ENCODE measurements at places on chromosomes 12 and 14.

GRCh38 chr14:37588667-37588955 is 6.4 kb downstream of the FOXA1 start:
- DNase-seq, result no peak

DNA sequence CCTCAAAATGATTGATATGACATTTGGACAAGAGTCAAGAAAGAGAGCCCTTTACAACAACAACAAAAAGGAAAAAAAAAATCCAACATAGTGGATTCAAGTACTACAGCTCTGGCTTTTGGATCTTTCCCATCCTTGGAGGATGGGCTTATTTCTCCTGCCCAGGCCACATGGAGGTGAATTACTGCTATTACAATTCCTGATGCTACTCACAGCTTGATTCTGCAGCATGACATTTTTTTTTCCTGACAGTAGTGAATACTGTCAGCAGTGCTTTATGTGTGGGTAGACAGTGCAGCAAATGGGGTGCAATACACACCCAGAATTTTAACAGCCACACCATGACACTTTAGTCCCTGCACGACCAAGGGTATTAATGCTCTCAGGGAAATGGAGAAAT is 42.5 kb upstream of the HSP90B1 start:
- DNase-seq, result no peak

DNA sequence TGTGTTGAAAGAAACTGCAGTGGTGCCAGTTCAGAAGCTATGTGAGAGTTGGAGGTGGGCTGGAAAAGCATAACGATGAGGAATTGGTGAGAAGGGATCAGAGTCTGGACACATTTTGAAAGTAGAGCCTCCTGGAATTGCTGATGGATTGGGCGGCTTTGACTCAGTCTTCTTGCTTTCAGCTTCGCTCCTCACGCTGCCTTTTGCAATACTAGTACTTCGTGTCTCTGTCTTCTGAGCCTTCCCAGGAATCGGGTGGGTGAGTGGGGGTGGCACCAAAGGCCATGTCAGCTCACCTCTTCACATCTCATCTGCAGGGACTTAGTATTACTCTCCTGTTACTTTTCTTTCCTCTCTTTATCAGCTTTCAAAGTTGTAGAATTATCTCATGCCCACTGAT is 101.6 kb upstream of the RFX4 start:
- DNase-seq, result no peak

DNA sequence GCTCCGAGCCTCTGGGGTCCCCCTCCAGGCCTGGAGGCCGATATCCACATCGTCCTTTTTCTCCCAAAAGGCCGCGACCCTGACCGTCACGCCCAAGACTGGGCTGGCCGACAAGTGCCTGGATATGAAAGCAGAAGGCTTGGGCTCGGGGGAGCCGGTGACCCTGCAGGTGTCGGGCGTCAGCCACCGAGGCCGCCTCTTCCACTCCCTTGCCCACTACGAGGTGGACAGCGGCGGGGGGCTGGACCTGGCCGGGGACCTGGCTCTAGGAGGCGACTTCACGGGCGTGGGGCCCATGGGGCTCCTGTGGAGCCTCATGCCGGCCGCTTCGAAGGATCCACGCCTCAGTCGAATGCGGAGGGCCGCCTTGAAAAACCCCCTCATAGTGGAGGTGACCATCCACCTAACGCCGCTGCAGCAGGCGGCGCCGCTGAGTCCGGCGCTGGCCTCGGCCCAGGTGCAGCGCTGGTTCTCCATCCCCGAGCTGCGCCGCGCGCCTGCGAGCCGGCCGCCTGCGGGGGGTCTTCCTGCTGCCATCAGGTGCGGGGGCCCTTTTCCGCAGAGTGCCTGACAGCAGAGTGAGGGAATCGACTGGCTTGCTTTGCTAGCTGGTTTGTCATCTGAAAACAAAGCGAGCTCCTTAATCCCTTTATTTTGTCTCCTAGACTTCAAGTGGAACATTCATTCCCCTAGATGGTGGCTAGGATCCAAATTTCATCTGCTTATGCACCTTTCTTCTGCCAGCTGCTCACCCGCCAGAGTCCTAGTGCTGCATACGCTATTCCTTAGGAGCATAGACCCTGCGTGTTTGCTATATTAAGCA is 10.6 kb upstream of the DNAL1 start:
- no peak for DNase-seq

- no peak for DNase-seq
These were observed 24.3 kb downstream of the ASPG start for GRCh38 chr14:104109731-104110361.

GRCh38 chr12:113464852-113465719 is 6.6 kb downstream of the LHX5 start:
- no peak for DNase-seq

DNA sequence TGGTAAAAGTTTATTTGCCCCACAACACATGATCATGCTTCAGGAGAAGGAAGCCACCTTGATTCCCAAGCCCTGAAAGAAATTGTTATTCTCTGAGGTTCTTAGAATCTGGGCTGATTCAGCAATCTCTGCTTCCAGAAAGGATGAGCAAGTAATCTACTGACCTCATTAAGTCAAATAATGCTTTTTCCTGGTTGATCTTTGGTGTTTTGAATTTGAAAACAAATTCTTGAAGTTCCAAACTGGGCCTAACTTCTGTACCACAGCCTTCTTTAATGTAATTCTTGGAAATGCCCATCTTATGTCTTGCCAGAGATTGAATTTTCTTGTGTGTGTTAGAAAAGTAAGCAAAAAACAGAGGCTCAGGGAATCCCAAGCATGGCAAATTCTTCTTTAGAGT is 319.2 kb upstream of the DDHD1 start:
- no peak for DNase-seq

- no peak for DNase-seq
These were observed 97.9 kb upstream of the DAAM1 start for GRCh38 chr14:59090572-59090971.

DNA sequence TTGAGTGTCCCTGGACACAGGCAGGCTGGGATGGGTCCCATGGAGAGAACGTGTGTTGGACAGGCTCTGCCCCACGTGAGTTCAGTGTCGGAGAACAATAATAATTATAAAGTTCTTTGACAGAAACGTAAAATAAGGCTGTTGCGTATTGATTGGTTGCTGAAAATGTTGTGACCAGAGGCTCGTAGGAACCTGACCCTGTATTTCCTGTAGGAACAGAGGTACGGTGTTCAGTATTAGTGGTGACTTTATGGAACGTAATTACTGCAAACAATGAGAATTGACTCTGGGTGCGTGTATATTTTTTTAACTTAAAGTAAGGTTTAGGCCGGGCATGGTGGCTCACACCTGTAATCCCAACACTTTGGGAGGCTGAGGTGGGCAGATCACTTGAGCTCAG is 7.8 kb downstream of the MTA1 start:
- no peak for DNase-seq

Data from stimulated activated CD4-positive, alpha-beta T cell treated with anti-CD3 and anti-CD28 coated beads, Interleukin-15, amount 100 ng/mL, for 1 hour (primary cell).